KG1 (cell line): ENCODE measurements at places on chromosomes 2 and 18.

DNA sequence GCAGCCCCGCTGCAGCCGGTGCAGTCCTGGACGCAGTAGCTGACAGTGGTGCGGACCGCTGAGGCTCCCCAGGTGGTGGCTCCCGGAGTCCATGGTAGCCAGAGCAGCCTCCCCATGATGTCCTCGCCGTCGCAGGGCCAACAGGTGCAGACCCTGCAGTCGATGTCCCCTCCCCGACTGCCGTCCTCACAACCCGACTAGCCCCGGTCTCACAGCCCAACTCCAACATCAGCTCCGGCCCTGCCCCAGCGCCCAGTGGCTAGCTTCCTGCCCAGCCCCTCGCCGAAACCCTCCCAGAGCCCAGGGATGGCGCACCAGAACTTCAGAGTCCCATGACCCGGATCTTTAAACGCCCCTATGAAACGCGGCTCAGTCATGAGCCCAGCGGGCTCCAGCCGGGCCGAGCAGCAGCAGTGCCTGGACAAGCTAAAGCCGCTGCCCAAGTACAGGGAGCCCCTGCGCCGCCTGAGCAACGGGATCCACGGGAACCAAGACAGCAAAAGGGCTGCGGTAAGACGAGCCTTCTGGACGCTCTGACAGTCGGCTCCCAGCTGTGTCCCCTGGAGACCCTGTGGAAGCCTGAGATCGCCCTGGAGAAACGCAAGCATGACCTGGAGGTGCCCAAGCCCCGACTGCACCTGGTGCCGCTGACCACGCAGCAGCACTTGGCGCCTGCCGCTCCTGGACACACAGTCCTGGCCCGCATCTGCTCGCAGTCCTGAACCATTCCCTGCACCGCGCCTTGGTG lies 53.8 kb upstream of the TUBA3E start:
- no peak for DNase-seq

DNA sequence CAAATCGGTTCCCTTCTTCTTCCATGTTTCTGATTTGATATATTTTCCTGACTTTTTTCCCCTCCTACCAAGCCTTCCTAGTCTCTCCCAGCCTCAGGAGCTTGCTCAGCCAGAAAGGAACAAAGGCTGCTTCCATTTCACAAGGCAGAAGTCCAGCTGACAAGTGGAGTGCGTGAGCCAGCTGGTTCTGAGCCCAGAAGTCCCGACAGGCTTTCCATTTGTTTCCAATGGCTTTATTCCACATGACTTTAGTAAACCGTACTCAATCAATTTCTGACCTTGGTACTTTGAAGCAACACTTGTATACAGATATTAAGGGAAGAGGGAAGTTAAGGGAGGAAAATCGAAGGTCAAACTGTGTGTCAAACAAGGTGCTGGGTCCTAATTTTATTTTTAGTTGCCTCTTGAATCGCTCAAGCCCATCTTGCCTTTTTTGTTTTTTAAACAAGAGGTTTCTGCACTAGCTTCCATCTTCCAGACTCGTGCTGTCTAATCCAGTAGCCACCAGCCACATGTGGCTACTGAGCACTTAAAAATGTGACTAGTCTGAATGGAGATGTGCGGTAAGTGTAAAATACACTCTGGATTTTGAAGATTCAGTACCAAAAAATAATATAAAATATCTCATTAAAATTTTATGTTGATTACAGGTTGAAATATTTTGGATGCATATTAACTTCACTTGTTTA lies 36.2 kb downstream of the WIPF1 start:
- no peak for DNase-seq

DNA sequence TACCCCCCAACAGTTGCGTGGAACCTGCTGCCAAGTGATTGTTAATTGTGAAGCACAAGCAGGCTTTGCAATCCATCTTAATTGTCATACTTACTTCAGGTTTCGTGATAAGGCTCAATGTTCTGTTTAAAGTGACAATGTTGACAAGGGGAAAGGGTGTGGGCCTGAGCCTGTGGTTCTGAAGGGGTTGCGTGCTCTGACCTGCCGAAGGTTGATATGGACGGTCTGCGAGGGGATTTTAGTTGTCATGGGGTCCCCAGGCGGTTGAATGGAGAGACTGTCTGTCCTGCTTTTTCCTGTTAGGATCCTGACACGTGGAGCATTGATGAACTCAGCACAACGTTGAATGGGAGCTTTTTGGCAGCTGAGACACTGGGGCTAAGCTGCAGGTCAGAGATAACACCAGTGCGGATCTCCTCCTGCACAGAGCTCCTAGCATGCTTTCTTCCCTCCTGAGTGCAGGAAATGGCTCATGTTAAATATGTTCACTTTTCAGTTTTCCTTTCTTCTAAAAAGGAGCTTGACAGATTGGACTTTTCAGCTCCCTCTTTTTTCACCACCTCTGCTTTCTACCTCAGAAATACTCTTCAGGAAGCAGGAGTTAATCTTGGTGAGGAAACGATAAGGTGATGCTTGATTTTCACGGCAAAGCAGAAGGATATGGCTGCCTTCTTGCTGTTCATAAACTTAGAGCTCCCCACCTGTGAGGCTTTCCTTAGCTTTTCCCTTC lies 62.9 kb upstream of the ZEB2 start:
- no peak for DNase-seq

DNA sequence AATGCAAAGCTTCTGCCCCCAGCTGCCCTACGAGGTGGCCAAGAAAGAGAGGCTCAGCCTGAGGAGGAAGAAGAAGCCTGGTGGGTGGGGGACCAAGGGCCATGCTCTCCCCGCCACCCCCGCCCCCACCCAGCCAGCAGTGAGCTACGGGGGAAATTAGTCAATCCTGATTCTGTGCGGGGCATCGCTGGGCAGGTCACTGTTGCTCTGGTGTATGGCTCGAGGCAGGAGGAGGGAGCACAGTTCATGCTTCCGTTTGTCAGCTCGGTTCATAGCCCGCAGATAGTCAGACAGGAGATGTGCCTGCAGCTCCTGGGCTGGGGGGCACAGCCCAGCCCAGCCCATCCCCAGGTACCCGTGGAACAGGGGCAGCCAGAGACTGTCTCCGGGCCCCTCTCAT lies 17.1 kb downstream of the RAMP1 start:
- no peak for DNase-seq
